ENCODE measurements at places on chromosomes 5 and 9. TPM values are rescaled to one million over a fixed set of nuclear protein-coding genes. Genes with fewer than 3 reads are reported as not detected.

Gene CRHBP
- not detected for polyA plus RNA-seq

Gene TMEM215
- not detected for polyA plus RNA-seq

Gene TMEM252
- polyA plus RNA-seq: not detected

Gene LCN12
- polyA plus RNA-seq: not detected

Gene STOML2
- polyA plus RNA-seq: 89.9 TPM

Gene SLC34A3
- not detected for polyA plus RNA-seq

Gene FGF18
- polyA plus RNA-seq: not detected

Gene LCP2
- 31.6 TPM for polyA plus RNA-seq

Gene SNCAIP
- polyA plus RNA-seq: not detected

Gene PCDHA5
- polyA plus RNA-seq: not detected

Gene PCDHA4
- not detected for polyA plus RNA-seq

Gene SMU1
- 19.3 TPM for polyA plus RNA-seq

Gene TRPM6
- not detected for polyA plus RNA-seq

Gene SPINK5
- not detected for polyA plus RNA-seq

Gene SPINK7
- not detected for polyA plus RNA-seq

Gene MYMK
- polyA plus RNA-seq: not detected

Gene PAEP
- not detected for polyA plus RNA-seq

Gene WNK2
- 0.18 TPM for polyA plus RNA-seq
